Cardiac septum (tissue), 1 donor: ENCODE measurements at places on chromosomes 2 and 18.
A peak's percentile ranks its signal among the peaks of the same experiment; 100 is the strongest.

GRCh38 chr2:156151351-156151750 is 181.2 kb downstream of the NR4A2 start:
- DNase-seq: no peak

GRCh38 chr2:64785245-64785644 is 131.5 kb upstream of the SERTAD2 start:
- no peak for DNase-seq

GRCh38 chr2:67798541-67799160 is 264.2 kb downstream of the C1D start:
- DNase-seq: no peak

- no peak for DNase-seq
Observed at GRCh38 chr2:173574324-173575112, 219.8 kb downstream of the CDCA7 start.

- DNase-seq: no peak
Observed at GRCh38 chr2:106307860-106308259, 113.8 kb upstream of the UXS1 start.

GRCh38 chr2:151727593-151728552 is 6.4 kb downstream of the NEB start:
- DNase-seq: no peak

DNA sequence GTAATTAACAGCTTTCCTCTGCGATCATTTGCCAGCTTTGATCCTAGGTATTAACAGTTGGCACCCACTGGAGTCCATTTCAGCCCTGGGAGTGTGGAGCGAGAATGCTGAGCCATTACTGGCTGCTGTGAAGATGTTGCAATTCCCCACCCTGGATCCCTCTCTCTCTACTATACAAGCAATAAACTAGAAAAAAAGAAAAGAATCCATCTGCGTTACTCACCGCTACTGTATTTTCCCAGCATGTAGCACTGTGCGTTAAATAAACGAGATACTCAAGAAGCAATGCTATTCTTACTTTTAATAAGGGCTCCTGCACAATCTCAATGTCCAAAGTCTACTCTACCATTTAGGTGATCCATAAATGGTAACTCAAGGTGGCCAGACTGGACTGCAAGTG is 8.5 kb downstream of the RTTN start:
- no peak for DNase-seq

GRCh38 chr2:138516030-138516704 is 14.6 kb downstream of the SPOPL start:
- no peak for DNase-seq

- no peak for DNase-seq
Observed at GRCh38 chr2:81495556-81495955, 1191.0 kb upstream of the LRRTM1 start.

DNA sequence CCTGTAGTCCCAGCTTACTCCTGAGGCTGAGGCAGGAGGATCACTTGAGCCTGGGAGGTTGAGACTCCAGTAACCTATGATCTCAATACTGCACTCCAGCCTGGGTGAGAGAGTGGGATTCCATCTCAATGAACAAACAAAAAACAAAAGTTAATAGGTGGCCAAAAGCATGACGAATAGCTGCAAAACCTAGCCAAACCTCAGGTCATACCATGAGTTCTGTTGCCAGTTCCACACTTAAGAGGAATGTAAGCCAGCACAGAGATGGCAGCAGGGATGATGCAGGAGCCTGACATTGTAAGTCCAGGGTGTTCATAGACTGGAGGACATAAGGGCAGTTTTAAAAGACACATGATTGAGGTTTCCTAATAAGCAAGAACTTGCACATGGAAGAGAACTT is 55.3 kb upstream of the RMDN2 start:
- DNase-seq: no peak

DNA sequence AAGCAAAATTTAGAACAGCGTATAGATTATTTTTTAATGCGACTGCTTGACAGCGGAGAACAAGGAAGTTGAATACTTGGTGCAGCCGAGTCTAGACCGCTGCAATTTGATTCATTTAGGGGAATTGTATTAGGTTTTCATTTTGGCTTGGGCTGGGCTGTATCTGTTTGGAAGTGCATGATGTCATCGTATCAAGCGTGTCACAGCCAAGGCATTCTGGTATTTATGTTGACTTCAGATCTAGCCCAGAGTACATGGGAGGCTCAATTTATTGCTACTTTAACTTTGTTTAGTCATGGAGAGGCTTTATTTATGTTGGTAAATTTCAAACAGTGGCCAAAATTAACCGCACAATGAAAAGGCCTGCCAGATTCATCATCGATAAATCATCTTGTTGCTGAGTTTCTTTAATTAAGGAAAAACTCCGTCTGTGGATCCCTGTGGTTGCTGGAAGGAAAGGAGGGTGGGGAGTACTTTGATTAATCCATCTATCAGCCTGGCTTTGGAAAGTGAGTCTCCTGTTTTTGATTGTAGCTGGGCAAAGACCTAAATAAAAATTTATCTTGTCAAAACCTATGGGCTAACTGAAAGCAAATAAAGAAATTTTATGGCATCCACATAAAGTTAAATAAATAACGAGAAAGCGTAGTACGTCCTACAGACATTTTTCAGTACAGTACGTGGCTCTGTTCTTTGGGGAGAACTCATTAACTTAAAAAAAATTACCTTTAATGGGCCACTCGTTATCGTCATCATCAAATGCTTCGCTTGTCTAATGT is 230.4 kb upstream of the SPRED2 start:
- DNase-seq: no peak

DNA sequence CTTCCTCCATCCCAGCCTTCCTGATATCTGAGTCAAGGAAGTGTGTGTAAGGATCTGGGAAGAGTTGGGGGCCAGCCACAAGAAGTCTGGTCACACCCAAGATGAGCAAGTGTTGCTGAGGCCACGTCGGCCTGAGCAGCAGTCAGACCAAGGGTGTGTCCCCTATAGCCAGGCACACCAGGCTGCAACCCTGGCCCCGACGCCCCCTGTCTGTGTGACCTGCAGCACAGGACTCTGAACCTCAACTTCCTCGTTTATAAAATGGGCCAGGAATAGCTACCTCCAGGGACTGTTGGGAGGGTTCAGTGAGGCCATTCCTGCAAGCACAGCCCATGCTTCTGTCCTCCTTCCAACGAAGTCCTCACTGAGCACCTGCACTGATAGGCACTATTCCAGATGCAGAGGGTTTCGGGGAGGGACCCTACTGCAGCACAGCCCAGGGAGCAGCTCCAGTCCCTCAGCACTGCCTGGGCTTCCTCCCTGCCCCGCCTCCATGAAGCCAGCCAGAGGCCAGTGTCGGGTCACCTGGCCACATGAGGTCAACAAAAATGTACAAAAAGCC is 13.3 kb downstream of the LIMS2 start:
- peak; percentile 79 for DNase-seq

GRCh38 chr2:12584338-12584737 is 132.4 kb upstream of the TRIB2 start:
- DNase-seq: no peak

DNA sequence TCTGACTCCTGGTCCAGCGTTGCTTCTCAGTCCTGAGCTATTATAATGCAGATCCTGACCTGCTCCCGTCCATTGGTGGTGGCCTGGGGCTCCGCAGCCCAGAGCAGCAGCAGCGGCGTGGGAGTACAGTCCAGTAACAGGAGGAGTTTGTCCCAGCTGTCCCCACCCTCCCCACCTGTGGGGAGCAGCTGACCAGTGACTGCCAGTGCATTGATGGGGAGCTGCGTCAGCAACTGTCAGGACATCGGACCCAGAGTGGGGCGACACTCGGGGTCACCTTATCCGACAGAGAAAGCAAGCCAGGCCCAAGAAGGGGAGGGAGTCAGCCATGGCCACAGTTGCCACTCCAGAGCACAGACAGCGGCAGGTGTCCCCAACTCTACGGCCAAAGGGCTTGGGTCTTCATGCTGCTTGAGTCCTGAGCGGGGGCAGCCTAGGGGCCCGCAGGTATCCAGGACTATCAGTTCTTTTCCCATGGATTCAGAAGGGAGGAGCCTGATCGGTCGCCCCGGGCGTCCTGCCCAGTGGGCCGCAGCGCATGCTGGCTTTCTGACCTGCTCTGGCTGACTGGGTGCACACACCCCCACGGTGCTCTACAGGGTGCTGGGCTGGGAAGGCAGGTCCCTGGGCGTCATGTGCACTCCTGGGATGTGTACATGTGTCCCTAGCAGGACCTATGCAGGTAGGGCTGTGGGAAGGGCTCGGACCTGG is 29.7 kb downstream of the DNMT3A start:
- no peak for DNase-seq

DNA sequence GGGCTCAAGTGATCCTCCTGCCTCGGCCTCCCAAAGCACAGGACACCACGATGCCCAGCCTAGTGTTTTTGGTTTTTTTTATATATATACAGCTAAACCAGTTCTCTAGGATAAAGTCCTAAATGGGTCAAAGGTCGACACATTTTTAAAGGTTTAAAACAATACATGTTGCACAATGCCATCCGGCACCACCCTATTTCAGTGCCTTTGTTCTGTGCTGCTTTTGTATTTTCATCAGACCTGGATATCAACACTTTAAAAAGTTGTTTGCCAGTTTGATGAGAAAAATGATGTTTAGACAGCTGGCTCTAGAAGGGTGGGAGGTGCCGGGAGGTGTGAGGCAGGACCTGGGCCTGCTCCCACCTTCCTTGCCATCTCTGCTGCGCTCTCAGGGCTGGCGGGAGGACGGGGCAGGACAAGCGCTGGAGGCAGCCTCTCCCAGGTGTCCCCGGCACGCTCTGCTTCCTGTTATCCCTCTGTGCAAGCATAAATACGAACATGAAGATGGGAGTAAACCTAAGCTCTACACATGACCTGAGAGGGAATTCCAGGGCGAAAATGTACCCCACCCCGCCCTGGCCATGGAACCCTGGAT is 103.7 kb downstream of the HS6ST1 start:
- DNase-seq: no peak

DNA sequence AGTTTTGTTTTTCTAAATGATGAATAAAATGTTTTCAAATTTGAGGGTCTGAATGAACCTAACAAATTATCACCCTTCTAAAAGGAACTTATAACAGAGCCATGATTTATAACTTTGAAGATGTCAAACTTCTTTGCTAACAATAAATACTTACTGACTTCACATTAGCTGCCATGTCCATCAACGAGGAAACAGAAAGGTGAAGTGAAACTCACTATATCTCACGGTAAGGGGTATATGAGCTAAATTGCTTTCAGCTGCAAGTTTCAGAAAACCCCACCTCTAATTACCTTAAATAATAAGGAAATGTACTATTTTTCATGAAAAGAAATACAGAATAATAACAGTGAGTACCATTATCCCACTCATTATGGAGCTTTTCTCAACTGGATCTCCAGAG is 350.8 kb upstream of the NT5C1B start:
- DNase-seq: no peak

DNA sequence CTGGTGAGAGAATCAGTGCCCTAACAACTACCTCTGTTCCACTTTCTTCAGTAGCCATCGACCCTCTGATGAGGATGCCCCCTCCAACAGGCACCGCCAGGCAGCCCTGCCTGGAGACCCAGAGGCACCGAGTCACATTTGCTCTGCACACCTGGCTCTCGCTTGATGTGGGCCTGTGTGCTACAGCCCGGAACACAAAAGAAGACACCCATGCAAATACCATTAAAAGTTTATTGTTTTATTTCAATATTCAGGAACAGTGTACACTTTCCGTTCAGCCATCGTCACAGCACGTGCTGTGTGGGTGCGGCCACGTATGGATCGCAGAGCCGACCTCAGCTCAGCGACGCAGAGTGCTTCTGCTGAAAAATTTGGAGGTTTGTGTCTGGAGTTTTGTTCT is 154.0 kb downstream of the MBP start:
- DNase-seq: no peak

- peak; percentile 55 for DNase-seq
Observed at GRCh38 chr2:239958473-239958765, 66.7 kb downstream of the NDUFA10 start.

- no peak for DNase-seq
Observed at GRCh38 chr2:197205585-197206215, 104.9 kb downstream of the ANKRD44 start.

DNA sequence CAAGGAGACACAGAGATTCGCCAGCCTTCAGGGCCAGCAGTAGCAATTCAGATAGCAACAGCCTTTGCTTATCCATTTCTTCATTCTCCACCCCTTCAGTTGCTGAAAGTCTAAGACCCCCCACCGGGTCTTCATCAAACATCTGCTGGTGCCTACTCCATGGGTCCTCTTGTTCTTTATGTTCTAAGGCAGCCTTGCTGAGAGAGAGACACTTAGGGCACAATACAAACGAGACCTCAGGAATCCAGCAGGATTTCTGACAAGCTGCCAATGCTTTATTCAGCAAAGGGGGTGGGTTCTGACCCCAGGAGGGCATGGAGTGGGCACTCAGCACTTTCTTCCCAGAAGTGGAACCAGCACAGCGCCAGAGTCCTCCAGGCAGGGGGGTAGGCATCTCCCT is 36.2 kb upstream of the CNGA3 start:
- DNase-seq: no peak

DNA sequence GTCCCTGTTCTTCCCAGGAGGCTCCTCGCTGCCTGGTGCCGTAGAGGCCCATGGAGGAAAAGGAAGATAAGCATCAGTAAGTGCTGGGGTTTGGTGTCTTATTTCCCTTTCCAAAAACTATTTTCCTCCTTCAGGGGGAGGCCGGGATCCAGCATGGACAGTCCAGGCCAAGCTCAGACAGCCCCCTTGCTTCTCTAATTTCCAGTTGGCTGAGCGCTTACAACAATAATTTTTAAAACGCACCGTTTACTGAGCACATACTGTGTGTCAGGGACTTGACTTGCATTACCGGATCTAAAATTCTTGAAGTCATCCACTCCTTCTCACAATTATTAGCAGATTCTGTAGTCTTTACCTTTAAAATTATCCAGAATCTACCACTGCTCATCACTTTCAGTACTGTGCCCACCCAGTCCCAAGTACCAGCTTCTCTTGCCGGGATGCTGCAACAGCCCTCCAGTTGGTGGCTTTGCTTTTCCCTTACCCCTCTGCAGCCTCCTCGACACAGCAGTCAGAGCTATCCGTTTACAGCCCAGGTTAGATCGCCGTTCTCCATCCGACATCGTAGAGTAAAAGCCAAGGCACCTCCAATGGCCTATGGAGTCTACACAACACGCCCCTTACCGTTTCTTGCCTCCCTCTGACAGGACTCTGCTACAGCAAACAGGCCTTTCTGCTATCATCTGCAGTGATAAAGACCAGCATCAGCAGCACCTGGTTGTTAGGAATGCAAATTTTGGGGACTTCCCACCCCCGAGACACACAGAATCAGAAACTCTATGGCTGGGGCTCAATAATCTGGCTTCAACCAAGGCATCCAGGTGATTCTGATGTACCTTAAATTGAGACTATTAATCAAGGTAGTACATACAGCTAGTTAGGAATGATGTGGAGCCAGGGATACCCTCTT is 75.2 kb upstream of the TSPYL6 start:
- DNase-seq: no peak
